ENCODE measurements at places on chromosomes 2 and 18.

GRCh38 chr18:33641141-33641540 is 63.1 kb downstream of the ASXL3 start:
- DNase-seq, result no peak

- DNase-seq, result no peak
Observed at GRCh38 chr2:163934131-163934530, 198.3 kb upstream of the FIGN start.

GRCh38 chr18:5900262-5900661 is 4.9 kb upstream of the TMEM200C start:
- DNase-seq, result no peak

GRCh38 chr18:46702471-46702870 is 45.5 kb upstream of the LOXHD1 start:
- DNase-seq, result no peak

GRCh38 chr2:58667137-58667774 is 426.1 kb upstream of the FANCL start:
- DNase-seq, result no peak

DNA sequence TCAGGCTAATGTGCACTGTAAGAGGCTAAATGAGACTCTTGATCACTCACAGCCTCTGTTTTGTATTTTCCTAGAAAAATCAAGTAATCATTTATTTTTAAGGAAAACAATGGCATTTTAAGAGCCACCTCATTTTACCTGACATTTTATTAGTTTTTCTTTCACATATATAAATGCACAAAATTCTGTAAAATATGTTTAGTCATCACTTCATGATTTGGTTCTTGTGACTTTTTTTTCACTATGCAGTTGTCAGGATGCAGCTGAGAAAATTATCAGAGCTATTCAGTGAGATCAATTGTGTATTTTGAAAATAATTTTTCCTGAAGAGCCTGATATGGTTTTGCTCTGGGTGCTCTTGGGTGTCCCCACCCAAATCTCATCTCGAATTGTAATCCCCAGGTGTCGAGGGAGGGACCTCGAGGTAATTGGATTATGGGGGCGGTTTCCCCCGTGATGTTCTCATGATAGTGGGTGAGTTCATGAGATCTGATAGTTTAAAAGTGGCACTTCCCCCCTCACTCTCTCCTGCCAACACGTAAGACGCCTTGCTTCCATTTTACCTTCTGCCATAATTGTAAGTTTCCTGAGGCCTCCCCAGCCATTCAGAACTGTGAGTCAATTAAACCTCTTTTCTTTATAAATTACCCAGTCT is 16.1 kb upstream of the ANXA4 start:
- no peak for DNase-seq

GRCh38 chr18:62862466-62862865 is 147.1 kb downstream of the PHLPP1 start:
- DNase-seq, result no peak

DNA sequence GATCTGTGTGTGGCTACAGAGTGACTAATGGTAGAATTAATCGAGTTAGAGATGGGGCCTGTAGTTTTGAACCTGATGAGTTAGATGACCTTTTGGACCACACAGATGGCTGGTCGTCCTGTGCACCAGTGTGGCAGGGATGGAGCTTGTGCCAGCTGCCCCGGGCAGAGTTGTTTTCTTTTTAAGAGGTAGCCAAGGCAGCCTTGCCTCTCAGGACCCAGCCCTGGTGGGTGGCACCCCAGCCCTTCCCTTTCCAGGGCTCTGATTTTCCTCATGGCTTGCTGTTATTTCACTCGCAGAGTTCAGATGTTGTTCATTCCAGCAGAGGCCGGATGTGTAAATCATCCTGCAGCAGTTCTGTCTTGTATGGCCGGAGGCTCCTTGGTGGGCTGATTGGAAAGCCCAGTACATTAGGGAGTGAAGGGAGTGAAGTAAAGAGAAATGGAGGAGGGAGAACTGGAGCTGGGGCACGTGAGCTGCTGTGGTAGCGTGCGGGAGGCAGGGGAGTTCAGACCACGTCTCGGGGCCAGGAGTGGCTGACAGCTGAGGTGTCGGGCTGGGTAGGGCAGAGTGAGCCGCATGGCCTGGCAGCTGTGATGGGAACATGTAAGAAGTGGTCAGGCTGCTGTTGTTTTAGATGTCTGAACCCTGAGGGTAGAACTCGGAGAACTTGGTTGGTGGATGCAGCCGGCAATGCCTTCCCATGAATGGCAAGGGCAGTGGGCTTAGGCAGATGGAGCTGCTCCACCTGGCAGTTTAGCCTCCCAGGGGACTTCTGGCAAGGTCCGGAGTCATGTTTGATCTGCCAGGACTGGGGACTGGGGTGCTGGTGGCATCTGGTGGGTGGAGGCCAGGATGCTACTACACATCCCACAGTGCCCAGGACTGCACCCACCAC is 28.8 kb downstream of the ASAP2 start:
- no peak for DNase-seq

DNA sequence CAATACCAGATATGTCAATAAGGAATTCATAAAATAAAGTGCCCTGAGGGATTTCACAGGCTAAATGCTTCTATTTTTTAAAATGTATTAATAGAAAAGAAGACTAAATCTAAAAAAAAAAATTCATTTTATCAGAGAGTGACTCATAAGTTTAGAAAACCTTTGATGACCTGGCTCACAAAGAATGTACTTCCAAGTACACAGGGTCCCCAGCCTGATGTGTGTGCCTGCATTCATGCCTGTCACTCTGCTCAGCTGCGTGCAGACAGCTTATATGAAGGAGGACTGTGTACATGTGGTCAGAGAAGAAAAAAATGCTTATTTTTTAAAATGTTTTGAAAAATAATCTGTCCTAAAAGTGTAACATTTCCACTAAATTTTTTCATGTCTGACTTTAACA is 3.0 kb upstream of the CPS1 start:
- DNase-seq, result no peak

DNA sequence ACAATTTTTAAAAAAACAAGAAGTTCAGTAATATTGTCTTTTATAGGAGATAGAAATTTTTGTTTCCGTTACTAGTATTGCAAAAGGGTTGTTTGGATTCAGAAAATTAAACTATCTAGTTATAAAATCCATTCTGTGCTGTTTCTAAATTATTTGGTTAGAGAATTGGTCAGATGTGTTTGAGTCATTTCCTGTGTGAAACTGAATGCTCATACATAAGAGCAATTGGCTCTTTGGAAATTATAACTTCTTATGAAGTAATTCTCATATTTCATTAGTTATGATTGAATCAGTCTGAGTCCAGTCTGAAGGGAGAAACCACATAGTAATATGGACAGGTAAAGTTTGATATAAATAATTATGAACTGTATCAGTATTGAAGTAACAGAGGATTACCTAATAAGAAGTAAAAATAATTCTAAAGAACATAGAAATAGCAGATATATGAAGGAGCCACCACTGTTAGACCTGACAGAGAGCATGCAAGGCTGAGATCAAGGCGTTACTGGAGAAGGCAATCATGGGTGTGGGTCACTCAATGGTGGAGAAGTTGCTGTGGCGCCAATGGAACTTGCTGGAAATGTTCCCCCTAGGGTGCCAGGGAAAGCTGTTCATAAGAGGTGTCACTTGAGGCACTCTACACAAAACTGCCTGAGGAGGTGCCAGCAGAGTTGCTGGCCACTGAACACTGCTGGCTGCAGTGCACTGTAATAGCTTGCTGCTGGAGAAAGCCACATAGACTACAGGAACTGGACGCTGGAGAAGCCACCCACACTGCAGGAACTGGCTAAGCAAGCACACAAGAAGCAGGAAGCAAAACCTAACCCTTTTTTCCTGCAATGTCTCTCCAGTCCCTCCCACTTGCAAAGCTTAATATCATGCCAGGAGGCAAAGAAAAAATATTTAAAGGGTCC is 18.0 kb upstream of the FAP start:
- no peak for DNase-seq

GRCh38 chr18:70349316-70349715 is 60.5 kb downstream of the SOCS6 start:
- DNase-seq, result no peak

GRCh38 chr2:12910431-12910830 is 193.7 kb downstream of the TRIB2 start:
- no peak for DNase-seq

- DNase-seq, result no peak
Observed at GRCh38 chr2:226307487-226308322, 491.9 kb downstream of the IRS1 start.

GRCh38 chr18:42765302-42765701 is 350.2 kb downstream of the RIT2 start:
- no peak for DNase-seq

GRCh38 chr2:215365184-215365658 is 53.4 kb downstream of the ATIC start:
- no peak for DNase-seq

DNA sequence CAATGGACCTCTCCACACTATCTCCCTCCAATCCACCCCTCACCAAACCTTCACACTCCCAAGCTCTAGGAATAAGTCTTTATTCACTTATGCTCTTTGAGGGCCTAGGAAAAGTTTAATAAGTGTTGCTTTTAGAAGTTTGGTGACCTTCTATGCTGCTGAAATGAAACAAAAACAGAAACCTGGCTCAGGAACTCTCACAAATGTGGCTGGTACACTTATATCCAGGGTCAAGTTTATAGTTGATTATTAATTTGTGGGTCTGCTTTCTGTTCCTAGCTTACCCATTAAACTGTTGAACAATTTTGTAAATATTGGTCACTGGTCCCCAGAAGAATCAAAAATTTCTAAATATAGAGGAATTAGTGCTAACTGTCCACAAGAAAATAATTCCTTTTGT is 14.2 kb upstream of the ANKRD44 start:
- no peak for DNase-seq

GRCh38 chr18:76131738-76132137 is 363.3 kb downstream of the ZNF516 start:
- DNase-seq, result no peak

- no peak for DNase-seq
Observed at GRCh38 chr2:133952420-133952819, 301.5 kb upstream of the MGAT5 start.

DNA sequence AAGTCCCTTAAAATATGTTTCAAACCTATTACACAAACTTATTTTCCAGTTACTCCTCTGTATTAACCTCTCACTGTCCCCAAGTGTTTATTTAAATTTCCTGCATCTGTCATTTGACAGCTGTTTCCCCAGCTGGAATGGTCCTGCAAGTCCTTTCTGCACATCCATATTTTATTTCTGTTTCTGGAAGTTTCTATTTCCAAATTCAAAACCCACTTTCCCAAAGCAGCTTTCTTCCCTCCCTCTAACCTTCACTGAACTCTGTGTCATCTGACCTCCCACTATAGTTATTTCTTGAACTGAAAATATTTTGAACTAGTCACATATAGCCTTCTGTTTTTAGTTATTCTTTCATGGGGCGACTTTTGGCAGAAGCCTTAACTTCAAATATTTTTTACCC is 459.4 kb upstream of the MC4R start:
- DNase-seq, result no peak

GRCh38 chr2:30253873-30254684 is 22.7 kb downstream of the LBH start:
- no peak for DNase-seq

DNA sequence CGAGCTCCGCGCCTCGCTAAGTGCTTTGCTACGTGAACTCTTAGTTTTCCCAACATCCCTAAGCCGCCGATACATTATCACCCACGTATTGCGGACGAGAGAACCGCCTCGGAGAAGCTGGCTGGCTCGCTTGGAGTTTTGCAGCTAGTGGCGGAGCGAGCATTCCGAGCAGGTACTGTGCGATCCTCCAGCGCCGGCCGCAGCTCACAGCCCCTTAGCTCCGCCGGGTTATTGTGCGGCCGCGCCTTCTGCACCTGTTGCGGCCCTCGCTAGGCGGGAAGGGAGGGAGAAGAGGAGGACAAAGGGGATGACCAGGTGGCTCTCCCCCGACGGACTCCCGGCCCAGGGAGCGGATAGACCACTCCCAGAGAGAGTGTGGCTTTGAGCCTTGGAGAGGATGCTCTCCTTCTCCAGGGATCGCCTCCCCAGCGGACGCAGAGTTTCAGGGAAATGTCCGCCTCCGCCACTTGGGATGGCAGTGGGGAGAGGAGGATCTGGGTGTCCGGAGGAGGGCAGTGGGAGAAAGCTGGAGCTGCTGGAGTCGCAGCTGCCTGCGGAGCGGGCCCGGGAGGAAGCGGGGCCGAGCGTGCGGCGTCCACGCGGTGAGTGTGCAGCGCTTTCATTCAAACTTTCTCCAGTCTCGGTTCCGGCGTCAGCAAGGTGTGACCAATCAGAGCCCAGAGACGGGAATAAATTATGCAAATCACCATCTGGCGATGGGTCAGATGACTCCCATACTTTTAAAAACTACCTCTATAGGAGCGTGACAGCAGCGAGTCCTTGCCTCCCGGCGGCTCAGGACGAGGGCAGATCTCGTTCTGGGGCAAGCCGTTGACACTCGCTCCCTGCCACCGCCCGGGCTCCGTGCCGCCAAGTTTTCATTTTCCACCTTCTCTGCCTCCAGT is at the start of gene LIPG:
Gene LIPG, plus strand, starts transcription at position 769 of the 905 bp plus-strand sequence. CDS start 252 bp downstream, outside the sequence.
- DNase-seq, result peak; percentile 12

GRCh38 chr2:53633441-53633840 is 134.2 kb upstream of the CHAC2 start:
- no peak for DNase-seq

DNA sequence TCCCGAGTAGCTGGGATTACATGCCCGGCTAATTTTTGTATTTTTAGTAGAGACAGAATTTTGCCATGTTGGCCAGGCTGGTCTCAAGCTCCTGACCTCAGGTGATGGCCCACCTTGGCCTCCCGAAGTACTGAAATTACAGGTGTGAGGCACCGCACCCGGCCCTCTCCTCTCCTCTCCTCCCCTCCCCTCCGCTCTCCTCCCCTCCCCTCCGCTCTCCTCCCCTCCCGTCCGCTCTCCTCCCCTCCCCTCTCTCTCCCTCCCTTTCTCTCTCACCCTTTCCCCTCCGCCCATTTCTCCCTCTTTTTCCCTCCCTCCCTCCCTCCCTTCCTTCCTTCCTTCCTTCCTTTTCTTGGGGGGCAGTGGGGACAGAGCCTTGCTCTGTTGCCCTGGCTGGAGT is 28.4 kb downstream of the CD8B start:
- no peak for DNase-seq

GRCh38 chr2:159084384-159085370 is 116.2 kb downstream of the TANC1 start:
- no peak for DNase-seq

- no peak for DNase-seq
Observed at GRCh38 chr2:165637396-165637795, 156.7 kb downstream of the GALNT3 start.

DNA sequence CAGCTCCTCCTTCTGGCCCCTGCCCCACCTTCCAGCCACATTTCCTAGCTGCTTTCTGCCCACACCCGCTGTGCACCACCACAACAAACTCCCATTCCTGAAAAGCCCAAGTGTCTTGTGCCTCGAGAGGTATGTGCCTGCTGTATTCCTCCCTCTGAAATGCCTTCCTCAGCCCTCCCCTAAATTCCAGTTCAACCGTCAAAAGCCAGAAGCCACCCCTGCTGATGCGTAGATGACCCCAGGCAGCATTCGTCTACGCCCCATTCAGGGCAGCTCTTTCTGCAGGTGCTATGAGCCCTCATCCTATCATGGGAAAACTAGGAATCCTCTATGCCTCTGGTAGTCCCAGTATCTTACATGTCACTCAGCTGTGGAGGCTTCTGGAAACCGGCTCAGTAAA is 71.7 kb downstream of the DNMT3A start:
- DNase-seq, result no peak
